ENCODE measurements at places on chromosomes 11 and 22. TPM values are rescaled to one million over a fixed set of nuclear protein-coding genes. Genes with fewer than 3 reads are reported as not detected.

Gene LINC01488
- not detected for total RNA-seq

DNA sequence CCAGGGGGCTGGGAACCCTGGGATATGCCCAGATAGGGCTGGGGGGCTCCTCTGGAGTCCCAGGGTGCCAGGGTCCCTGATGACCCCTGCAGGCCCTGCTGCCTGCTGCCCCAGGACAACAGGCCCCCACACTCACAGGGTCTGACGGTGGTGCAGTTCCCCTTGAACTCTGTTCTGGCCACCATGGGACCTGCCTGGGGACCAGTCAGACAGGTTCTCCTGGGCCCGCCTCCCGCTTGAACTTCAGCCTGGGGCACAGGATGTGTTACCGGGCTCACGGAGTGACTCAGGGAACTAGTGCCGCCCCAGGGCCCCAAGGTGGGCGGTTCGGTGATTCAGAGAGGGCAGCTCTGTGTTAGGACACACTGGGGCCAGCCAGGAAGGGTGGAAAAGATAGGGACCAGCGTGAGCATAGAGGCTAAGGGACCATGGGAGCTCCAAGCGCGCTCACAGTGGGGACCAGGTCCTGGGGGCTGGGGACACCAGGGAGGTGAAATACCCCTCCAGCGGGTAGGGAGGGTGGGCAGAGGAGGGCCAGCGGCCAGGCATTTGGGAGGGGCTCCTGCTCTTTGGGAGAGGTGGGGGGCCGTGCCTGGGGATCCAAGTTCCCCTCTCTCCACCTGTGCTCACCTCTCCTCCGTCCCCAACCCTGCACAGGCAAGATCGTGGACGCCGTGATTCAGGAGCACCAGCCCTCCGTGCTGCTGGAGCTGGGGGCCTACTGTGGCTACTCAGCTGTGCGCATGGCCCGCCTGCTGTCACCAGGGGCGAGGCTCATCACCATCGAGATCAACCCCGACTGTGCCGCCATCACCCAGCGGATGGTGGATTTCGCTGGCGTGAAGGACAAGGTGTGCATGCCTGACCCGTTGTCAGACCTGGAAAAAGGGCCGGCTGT lies 21.5 kb upstream of the TXNRD2 start:
- H3K27me3 ChIP-seq = no peaks in the 10 kb centered on the region
- DNase-seq = no peak
- peaks cover 2% of the 10 kb centered on the region for H3K4me1 ChIP-seq
- H3K36me3 ChIP-seq = no peaks in the 10 kb centered on the region

- H3K4me3 ChIP-seq = no peak overlapping the region
- H3K27ac ChIP-seq = no peak overlapping the region
- DNase-seq = no peak
- no peaks in the 10 kb centered on the region for H3K27me3 ChIP-seq
Measured at GRCh38 chr11:26712497-26712896, 9.4 kb downstream of the SLC5A12 start.

Gene GLB1L3
- total RNA-seq = 7.2 TPM

DNA sequence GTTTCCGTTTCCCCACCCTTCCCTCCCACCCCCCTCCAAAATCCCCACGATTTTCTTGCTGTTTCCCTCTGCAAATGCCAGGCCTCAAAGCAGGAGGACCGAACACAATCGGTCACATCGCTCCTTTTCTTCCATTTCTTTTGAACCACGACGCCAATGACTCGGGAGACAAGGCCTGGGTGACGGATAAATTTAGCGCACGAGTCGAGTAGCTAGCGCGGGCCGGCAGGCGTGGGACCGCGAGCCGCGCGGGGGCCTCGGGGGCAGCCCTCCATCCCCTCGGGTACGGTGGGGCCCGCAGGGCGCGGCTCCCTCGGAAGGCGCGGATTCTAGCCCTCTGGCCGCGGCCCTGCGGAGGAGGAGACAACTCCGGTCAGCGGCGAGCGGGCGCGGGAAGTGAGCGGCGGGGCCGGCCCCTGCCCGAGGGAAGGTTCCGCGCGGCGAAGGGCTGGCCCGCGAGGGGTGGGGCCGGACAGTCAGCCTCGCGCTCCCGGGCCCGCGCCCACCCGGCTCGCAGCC lies 414 bp downstream of the JOSD1 start:
- H3K27ac ChIP-seq = peak overlapping the region; percentile 99
- H3K27me3 ChIP-seq = peaks cover 1% of the 10 kb centered on the region
- H3K36me3 ChIP-seq = peaks cover 33% of the 10 kb centered on the region
- H3K4me3 ChIP-seq = peak overlapping the region; percentile 85

GRCh38 chr22:26983311-26983710 lies 325.9 kb downstream of the MIAT start:
- no peak for DNase-seq
- H3K27ac ChIP-seq = no peak overlapping the region
- H3K36me3 ChIP-seq = no peaks in the 10 kb centered on the region

Gene PLAAT4
- 137 TPM for total RNA-seq

- no peak overlapping the region for H3K4me3 ChIP-seq
- peaks cover 3% of the 10 kb centered on the region for H3K4me1 ChIP-seq
- peaks cover 53% of the 10 kb centered on the region for H3K27me3 ChIP-seq
- peak; percentile 71 for DNase-seq
Measured at GRCh38 chr11:17730608-17731462, 3.7 kb upstream of the KCNC1 start.

- no peaks in the 10 kb centered on the region for H3K36me3 ChIP-seq
- DNase-seq = no peak
- H3K27me3 ChIP-seq = no peaks in the 10 kb centered on the region
- no peak overlapping the region for H3K4me3 ChIP-seq
Measured at GRCh38 chr11:132595711-132596134, 936.6 kb downstream of the OPCML start.

DNA sequence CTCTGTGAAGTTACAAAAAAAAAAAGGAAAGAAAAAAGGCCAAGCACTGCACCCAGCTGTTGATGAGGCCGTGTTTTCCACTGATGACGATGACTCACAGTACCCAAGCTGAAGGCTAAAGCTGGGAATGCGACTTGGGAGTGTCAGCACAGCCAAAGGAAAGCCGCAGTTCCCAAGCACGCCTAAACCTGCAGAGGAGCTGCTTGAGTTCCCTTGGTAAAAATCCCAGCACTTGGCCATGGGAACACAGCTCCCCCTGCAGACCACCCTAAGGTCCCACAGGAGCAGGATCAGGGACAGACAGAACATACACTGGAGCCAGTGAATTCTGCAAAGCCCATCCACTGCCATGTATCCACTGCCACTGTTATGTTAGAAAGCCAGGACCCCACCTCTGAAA lies 39.9 kb downstream of the SERGEF start:
- H3K36me3 ChIP-seq = peaks cover 16% of the 10 kb centered on the region
- H3K27ac ChIP-seq = no peak overlapping the region
- no peak overlapping the region for H3K4me3 ChIP-seq
- DNase-seq = no peak
- no peaks in the 10 kb centered on the region for H3K27me3 ChIP-seq

- no peak for DNase-seq
- H3K4me1 ChIP-seq = no peaks in the 10 kb centered on the region
- no peaks in the 10 kb centered on the region for H3K36me3 ChIP-seq
- no peak overlapping the region for H3K4me3 ChIP-seq
- no peak overlapping the region for H3K27ac ChIP-seq
Measured at GRCh38 chr11:19200410-19201201, 1.2 kb downstream of the CSRP3 start.

DNA sequence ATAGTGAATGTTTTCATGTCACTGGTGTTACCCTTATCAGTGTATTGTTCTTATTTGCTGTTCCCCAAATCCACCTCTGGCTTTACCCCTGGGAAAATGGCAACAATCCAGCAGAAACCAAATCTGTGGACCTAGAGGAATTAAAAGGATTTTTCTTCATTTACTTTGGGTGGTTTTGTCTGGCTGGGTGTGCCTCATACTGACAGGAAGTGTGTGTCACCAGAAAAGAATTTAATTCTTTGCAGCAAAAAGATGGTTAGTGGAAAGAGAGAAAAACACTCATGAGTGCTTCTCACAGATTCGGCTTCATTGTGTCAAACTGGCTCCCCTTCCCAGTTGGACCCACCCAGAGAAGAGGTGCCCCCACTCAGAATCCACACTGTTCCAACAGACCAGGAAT lies 38.9 kb downstream of the FZD4 start:
- H3K27me3 ChIP-seq = peaks cover 16% of the 10 kb centered on the region
- peaks cover 21% of the 10 kb centered on the region for H3K4me1 ChIP-seq
- peak; percentile 6 for DNase-seq
- H3K4me3 ChIP-seq = no peak overlapping the region
- H3K27ac ChIP-seq = peak overlapping the region; percentile 81
- no peaks in the 10 kb centered on the region for H3K36me3 ChIP-seq

Gene KIRREL3
- not detected for total RNA-seq

Gene TRPC6
- total RNA-seq = not detected

DNA sequence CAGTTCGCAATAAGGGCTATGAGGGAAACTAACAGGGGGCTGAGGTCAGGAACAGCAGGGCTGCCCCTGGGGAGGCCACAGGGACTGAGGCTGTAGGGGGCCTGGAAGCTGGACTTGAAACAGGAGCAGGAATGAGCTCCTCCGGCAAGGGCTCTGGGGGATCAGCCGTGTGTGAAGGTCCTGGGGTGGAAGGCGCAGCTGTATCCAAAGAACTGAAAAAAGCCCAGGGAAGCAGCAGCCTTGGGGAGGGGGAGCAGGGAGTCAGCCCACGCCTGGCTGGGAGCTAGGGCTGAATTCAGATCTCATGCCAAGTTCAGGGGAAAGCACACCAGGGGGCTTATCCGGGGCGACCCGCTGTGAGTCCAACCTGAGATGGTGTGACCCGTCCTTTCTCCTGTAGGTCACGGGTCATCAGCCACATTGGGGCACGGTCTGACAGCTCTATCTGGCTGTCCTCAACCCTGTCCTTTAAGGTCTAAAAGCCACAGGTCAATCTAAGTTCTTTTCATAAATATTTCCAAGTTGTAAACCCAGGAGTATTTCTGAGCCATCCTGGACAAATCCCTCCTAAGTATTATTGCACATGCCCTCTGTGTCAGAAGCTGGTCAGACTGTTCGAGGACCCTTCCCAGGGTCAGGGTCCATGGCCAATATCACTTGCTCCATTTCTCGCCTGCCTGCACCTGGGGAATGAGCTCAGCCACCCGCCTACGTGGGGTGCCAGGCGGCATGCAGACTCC lies 18.0 kb downstream of the TP53AIP1 start:
- DNase-seq = no peak
- H3K36me3 ChIP-seq = no peaks in the 10 kb centered on the region
- no peaks in the 10 kb centered on the region for H3K27me3 ChIP-seq
- peaks cover 14% of the 10 kb centered on the region for H3K4me1 ChIP-seq
- no peak overlapping the region for H3K27ac ChIP-seq

DNA sequence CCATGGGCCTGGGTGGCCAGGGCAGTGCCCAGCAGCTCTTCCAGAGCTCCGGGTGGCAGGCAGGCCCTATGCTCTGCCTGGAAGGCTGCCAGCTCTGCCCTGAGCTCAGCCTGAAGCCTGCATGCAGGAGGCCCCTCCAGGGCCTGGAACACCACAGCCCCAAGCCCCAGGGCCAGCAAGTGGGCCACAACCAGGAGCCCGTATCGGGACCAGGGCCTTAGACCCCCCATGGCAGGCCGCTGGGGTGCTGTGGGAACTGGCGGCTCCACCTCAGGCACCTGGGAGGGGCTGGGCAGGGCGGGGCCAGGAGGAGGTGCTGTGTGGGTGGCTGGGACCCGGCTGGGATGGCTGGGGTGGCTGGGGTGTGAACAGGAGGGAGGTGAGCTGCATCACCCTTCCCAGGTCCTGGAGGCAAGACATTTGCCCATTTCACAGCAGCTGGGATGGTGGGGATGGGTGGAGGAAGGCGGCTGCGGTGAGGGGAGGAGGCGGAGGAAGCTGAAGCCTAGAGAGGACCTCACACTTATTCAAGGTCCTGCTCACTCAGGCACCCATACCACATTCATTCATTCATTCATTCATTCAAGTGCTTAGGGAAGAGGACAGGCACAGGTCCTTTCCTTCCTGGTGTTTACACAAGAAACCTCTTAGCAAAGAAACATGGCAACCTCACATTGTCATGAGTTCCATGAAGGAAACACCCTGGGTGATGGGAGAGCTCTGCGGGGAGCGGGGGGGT lies at the start of gene KCNK7:
TSS of gene KCNK7 (minus strand) at position 258 of the 739 bp plus-strand sequence. CDS start at position 230, 28 bp downstream.
- H3K27ac ChIP-seq = peak within 1 kb of the TSS; percentile 80
- H3K27me3 ChIP-seq = no peaks in the 10 kb centered on the region
- H3K4me1 ChIP-seq = peaks cover 26% of the 10 kb centered on the region
- DNase-seq = no peak
- peaks cover 9% of the 10 kb centered on the region for H3K36me3 ChIP-seq

- peak overlapping the region; percentile 98 for H3K4me3 ChIP-seq
- H3K27ac ChIP-seq = peak overlapping the region; percentile 89
- peak; percentile 77 for DNase-seq
- H3K4me1 ChIP-seq = peaks cover 64% of the 10 kb centered on the region
Measured at GRCh38 chr11:67436459-67437081, 912 bp downstream of the PTPRCAP start.

Gene RASSF10
- not detected for total RNA-seq

Gene CRYBA4
- total RNA-seq = not detected

GRCh38 chr11:15192005-15192556 lies 77.4 kb downstream of the INSC start:
- no peaks in the 10 kb centered on the region for H3K36me3 ChIP-seq
- no peak overlapping the region for H3K27ac ChIP-seq
- no peaks in the 10 kb centered on the region for H3K4me1 ChIP-seq

Gene ALX4
- not detected for total RNA-seq

DNA sequence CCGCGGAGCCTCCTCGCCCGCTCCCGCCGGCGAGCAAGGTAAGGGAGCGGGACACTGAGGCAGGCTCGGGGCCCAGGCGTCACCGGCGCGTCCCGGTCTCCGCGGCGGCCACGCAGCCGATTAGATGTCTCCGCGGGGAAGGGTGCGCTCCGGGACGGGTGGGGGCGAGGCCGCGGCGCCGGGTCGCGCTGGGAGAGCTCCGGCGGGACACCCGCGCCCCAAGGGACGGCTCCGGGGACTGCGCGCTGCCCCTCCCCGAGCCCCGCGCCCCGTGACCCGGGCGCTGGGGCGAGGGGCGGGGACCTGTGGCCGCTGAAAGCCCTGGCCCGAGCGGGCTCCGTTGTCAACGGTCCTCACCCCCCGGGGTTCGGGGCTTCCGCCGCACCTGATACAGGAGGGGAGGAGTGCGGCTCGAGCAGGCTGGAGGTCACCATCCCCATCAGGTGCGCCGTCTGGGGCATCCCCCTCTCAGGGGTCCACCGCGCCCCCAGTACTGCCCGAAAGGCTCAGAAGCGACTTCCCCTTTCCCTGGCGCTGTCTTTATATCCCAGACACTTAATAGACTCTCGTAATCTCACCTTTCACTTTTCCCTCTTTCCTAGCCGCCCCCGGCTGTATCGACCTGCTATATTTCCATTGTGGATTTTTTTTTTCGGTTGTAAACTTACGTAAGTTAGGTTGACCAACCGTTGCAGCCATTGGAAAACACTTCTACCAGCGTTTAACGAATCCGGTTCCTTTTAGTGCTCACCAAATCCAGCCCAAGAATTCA lies 573 bp downstream of the PPFIA1 start:
- peak overlapping the region; percentile 81 for H3K4me3 ChIP-seq
- peak overlapping the region; percentile 43 for H3K27ac ChIP-seq
- peaks cover 44% of the 10 kb centered on the region for H3K4me1 ChIP-seq
- H3K27me3 ChIP-seq = peaks cover 7% of the 10 kb centered on the region

- no peaks in the 10 kb centered on the region for H3K27me3 ChIP-seq
- H3K36me3 ChIP-seq = no peaks in the 10 kb centered on the region
- DNase-seq = no peak
- H3K27ac ChIP-seq = no peak overlapping the region
- no peak overlapping the region for H3K4me3 ChIP-seq
Measured at GRCh38 chr11:42555190-42555589, 756.6 kb upstream of the API5 start.

GRCh38 chr11:1760351-1761109 lies 3.2 kb downstream of the CTSD start:
- no peak overlapping the region for H3K4me3 ChIP-seq
- no peak for DNase-seq
- H3K36me3 ChIP-seq = peaks cover 29% of the 10 kb centered on the region
- no peak overlapping the region for H3K27ac ChIP-seq

Gene SLC22A12
- not detected for total RNA-seq

GRCh38 chr22:25833091-25833490 lies 91.1 kb downstream of the MYO18B start:
- no peak overlapping the region for H3K27ac ChIP-seq
- no peaks in the 10 kb centered on the region for H3K36me3 ChIP-seq
- H3K4me1 ChIP-seq = no peaks in the 10 kb centered on the region
- H3K4me3 ChIP-seq = no peak overlapping the region
- H3K27me3 ChIP-seq = no peaks in the 10 kb centered on the region
